ENCODE measurements at places on chromosomes 11 and 22.

DNA sequence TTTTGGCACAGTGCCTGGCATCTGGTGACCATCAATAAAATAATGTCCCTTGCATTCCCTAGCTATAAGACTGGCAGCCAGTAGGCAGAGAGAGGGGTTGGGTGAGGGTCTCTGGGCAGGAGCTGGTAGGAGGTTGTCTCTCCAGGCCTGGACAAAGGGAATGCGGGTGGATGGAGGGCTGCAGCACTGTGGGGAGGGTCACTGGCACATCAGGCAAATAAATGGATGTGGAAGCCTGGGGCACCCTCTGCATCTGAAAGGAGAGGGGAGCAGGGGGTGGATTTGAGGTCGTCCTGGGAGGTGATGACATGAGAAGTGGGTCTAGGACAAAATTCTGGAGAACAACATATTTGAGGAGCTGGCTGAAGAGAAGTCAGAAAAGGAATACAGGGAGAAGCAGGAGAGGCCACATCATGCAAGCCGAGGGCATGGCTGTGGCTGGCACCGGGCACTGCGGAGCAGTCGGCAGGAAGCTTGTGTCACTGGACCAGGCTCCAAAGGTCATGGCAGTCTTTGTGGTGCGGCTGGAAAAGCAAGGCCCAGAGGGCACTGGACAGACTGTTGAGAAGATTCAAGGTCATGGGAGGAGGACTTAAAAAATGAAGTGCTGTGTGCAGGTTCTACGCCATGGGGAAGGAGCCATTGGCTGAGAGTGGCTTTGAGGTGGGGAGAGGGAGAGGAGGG lies 36.5 kb upstream of the THY1 start:
- DNase-seq, result no peak

DNA sequence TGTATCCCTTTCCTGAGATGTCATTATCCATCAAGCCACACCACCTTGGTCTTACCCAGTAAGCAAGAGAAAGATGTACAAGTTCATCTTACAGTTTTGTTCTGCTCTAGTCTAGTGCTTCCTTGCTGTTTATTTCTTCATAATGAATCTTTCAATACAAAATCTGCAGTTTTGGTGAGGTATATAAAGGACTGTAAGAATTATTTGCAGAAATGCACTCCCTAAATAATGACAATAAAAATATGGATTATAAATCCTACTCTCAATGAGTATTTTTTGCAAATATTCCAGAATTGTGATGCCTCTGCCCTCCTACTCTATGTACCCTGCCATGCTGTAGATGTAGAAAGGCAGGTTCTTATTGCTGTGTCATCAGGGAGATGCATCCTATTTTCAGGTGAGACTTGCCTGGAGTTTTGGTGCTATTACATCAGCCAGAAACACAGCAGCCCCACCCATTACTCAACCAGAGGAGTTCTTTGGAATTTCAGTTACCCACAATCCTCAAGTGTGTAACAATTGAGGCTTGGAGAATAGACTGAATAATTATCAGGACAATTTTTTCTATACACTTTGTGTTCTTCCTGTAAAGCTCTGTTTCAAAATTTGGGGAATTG lies at the start of gene OR10S1:
TSS of gene OR10S1 (minus strand) at position 51 of the 617 bp plus-strand sequence. CDS start 117 bp downstream, outside the sequence.
- no peak for DNase-seq

DNA sequence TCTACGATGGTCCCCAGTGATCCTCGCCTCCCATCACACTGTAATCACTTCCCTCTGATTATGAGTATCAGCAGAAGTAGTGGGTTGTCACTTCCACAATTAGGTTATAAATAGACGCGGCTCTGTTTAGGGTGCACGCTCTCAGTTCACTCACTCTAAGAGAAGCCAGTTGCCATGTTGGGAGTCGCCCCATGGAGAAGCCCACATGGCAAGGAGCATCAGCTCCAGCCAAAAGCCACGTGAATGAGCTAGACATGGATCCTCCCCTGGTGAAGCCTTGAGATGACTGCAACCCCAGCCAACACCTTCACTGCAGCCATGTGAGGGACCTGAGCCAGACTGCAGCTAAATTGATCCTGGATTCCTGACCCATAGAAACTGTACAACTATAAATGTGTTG lies 26.4 kb upstream of the MYOD1 start:
- DNase-seq, result no peak

GRCh38 chr11:15223318-15223717 lies 108.6 kb downstream of the INSC start:
- DNase-seq, result no peak

GRCh38 chr11:78577495-78577894 lies 2.8 kb upstream of the NARS2 start:
- no peak for DNase-seq

- DNase-seq, result no peak
These were observed 5.1 kb upstream of the PHLDB1 start for GRCh38 chr11:118602331-118602730.

All from NCI-H2081 (cell line).